ENCODE measurements at places on chromosomes 5 and 9.

DNA sequence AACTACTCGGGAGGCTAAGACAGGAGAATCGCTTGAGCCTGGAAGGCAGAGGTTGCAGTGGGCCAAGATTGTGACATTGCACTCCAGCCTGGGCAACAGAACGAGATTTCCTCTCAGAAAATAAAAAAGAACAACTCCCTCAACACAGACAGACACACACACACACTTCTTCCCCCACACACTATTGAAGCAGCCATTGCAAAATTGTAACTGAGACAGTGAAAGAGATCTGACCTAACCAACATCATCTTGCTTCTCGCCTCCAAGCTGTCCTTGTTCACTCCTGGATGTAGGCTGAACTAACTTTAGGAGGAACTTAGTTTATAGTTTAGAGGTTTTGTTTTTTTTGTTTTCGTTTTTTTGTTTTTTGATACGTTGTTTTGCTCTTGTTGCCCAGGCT, 13.0 kb upstream of the PLIN2 start:
- DNase-seq: no peak

- DNase-seq: no peak
Observed at GRCh38 chr5:178431782-178432165, 158.4 kb downstream of the COL23A1 start.

DNA sequence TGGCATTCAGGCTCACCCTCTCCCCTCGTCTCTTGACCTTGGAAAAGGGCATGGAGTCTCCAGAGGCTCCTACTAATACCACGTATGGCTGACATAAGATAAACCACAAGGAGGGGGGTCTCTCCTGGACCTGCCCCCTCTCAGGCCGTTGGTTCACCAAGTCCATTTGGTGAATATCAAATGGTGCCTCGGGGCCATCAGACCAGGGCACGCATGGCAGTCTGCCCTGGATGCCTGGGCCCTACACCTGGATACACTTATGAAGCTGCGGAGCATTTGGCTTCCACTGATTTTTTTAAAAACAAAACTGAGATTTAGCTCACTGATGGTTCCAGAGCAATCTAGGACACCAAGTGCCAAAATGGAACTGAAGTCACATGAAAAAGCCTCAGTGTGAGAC, 40.3 kb upstream of the ZNF622 start:
- no peak for DNase-seq

- DNase-seq: no peak
Observed at GRCh38 chr9:99167694-99168093, 54.0 kb downstream of the ALG2 start.

DNA sequence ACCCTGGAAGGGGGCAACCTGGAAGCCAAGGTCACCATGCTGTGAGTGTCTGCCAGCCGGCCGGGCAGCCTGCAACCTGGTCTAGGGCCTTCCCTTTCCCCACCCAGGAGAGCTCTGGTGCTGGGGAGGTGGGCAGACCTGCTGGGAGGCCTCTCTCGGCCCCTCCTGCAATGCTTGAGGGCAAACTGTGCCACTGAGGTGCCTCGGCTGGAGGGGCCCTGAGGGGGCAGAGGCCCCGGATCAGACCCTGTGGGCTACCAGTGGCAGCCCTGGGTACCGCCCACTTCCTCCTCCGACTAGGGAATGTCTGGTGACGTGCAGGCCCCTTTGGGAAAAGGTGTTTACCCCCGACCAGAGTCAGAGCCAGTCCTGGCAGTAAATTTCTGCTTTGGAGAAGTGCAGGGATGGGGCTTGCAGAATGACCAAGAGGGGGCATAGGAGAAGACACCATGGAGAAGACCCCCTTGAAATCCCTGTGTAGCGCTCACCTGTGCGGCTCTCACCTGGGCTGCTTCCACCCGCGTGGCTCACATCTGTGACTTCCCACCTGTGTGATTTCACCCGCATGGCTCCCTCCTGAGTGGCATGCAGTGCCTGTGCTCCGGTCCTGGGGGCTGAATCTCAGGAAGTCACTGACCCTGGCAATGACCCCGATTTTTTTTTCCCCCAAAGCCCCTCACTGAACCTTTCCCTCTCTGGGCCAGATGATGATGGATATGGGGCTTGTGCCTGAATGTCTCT, 1.1 kb downstream of the LCN1 start:
- no peak for DNase-seq

GRCh38 chr5:149605998-149606724, 24.9 kb downstream of the ARHGEF37 start:
- no peak for DNase-seq

DNA sequence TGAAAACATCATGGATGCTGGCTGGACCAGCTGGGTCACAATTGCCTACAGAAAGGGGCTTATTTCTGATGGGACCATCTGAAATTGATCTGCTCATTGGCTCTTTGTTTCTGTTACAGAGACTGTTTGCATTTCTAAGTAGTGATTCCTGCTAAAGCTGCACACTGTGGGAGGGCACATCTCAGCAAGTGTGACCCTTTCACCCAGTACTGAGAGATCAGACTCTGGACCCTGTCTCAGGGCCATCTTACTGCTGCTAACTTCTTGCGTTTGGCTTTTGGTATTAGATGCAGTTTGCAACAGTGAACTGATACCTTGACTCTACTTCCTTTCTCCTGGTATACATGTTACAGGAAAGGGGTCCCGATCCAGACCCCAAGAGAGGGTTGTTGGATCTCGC, 24.5 kb upstream of the KDM4C start:
- no peak for DNase-seq

- no peak for DNase-seq
Observed at GRCh38 chr5:81265101-81265500, 32.0 kb downstream of the CKMT2 start.

DNA sequence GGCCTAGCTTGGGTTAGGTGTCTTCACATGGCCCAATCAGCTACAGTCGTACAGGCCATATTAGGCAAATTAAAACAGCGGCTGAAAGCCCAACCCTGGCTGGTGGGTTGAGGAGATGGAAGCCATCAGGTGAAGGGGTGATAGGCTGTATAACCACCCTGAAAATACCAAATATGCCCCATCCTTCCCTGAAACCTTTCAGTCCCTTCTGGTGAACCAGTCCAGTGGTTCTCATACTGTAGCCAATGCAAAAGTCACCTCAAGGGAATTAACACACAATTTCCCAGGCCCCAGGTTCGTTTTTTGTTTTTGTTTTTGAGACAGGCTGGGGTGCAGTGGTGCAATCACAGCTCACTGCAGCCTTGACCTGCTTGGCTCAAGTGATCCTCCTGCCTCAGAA, 19.8 kb upstream of the KCNV2 start:
- DNase-seq: no peak

- peak; percentile 36 for DNase-seq
Observed at GRCh38 chr5:76175051-76175666, 92.0 kb downstream of the SV2C start.

DNA sequence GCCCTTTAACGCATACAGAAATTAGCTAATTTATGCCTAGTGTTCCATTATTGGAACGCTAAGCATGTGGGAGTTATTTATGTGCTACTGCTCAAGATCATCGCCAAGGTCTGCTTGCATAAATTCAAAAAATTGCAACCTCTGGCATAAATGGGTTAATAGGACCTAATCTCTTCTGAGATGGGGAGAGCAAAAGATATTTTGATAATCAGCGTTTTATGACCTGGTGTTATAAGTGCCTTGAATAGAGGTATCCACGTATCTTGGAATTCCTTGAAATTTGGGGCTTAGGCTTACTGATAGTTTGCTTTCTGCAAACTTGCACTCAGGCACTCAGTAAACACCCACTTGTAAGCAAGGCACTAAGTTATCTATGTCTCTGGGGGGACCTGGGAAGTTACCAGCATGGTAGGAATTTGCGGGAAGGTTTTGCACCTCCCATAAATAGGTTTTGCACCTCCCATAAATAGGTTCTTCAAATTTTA, 1.8 kb downstream of the SUB1 start:
- DNase-seq: no peak

- DNase-seq: no peak
Observed at GRCh38 chr5:76947082-76947503, 5.8 kb upstream of the CRHBP start.

- DNase-seq: no peak
Observed at GRCh38 chr5:43010935-43011315, 29.2 kb downstream of the ANXA2R start.

- no peak for DNase-seq
Observed at GRCh38 chr5:92980491-92980890, 600.5 kb downstream of the NR2F1-AS1 start.

DNA sequence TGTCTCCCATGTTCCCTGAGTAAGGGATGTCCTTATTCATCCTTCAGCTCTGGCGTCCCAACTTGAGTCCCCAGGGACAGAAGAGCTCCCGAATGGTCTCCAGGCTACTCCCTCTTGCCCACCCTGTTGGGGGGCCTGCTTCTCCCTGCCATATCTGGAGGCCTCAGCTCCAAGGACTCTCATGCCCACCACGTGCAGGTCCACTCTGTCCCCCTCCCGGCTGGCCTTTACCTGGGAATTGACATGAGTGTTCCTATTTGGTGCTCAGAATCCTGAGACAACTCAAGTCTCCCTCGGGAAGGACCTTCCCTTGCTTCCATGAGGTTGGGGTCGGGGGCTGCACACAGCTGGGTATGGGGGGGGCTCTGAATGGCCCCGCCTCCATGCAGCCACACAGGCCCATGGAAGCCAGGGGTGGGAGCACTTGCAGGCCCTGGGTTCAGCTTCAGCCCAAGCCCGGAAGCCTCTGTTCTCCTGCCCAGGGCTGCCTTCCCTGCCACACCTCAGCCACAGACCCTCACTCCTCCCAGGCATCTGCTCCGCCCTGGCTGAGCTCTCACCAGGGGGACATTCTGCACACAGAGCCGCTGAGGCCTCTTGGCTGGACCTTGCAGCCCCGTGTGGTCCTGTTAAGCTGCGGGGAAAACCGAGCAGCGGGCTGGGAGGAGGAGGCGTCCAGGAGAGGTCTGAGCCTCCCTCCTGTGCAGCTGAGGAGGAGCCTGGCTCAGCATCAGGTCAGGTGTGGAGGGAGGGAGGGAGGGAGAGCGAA, 121.9 kb downstream of the PHF2 start:
- DNase-seq: no peak

DNA sequence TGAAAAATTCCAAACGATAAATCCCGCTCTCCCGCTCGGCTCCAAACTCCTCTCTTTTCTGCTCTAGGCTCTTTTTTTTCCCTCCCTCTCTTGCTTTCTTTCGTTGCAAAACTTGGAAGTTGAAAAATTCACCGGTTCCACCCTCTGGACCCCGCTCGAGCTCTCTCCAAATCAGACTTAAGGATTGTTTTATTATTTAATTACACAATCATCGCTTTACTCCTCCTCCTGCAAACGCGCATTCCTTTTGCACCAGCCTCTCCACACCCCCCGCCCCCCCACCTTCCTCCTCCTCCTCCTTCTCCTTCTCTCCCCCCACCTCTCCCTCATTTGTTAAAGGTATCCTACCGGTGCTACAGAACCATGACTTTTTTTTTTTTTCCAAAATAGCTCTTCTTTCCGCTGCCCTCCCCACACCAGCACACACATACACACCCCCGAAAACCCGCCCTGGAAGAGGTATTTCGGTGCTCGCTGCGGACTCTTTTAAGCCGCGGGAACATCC, 535 bp upstream of the NFIB start:
- no peak for DNase-seq

DNA sequence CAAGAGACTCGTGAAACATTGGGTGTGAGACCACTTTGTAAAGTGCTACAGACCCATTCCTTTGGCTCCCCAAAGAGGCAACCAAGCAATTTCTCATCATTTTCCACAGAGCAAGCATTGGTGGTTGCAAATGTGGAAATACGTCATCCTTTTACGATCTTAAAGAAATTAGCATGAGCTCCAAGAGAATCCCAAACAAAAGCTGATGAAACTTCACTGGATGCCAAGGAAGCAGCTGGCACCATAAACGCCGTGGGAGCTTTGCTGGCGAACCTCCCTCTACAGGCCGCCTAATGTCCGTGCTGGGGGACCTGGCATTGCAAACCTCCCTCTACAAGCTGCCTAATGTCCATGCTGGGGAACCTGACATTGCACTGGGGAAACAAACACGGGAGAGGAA, 432.4 kb downstream of the ACTL7B start:
- no peak for DNase-seq

GRCh38 chr9:70261131-70261870, 2.5 kb downstream of the SMC5 start:
- DNase-seq: no peak

- no peak for DNase-seq
Observed at GRCh38 chr9:8555762-8556500, 756.4 kb upstream of the DMAC1 start.
